ENCODE measurements at places on chromosomes 3 and 15. TPM values are rescaled to one million over a fixed set of nuclear protein-coding genes. Genes with fewer than 3 reads are reported as not detected.

- peaks cover 18% of the 10 kb centered on the region for H3K36me3 ChIP-seq
- DNase-seq, result no peak
These were observed 9.1 kb downstream of the MRPS11 start for GRCh38 chr15:88476635-88477060.

- no peak overlapping the region for H3K27ac ChIP-seq
- H3K36me3 ChIP-seq, result no peaks in the 10 kb centered on the region
- H3K4me3 ChIP-seq, result no peak overlapping the region
- no peaks in the 10 kb centered on the region for H3K27me3 ChIP-seq
- DNase-seq, result no peak
- H3K4me1 ChIP-seq, result peaks cover 23% of the 10 kb centered on the region
These were observed 35.3 kb downstream of the TSPAN3 start for GRCh38 chr15:77035584-77035983.

DNA sequence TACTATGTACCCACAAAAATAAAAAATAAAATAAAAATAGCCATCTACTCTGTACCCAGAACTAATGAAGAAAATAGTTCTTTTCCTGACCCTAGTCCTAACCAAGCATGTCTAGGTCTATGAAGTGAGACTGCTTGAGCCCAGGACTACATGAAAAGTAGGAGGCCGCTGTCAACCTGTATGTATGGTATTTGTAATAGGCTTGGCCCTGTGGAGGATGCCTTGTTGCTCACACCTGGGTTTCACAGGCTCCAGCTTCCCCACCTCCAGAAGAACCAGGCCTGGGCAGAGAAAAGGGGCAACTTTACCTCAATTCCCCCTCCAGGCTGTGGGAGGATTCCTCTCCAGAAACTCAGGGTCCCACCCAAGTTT lies 6.8 kb upstream of the PKM start:
- H3K36me3 ChIP-seq, result peaks cover 4% of the 10 kb centered on the region
- no peak for DNase-seq
- no peaks in the 10 kb centered on the region for H3K27me3 ChIP-seq
- peaks cover 46% of the 10 kb centered on the region for H3K4me1 ChIP-seq
- H3K4me3 ChIP-seq, result peak overlapping the region; percentile 79
- peak overlapping the region; percentile 99 for H3K27ac ChIP-seq

DNA sequence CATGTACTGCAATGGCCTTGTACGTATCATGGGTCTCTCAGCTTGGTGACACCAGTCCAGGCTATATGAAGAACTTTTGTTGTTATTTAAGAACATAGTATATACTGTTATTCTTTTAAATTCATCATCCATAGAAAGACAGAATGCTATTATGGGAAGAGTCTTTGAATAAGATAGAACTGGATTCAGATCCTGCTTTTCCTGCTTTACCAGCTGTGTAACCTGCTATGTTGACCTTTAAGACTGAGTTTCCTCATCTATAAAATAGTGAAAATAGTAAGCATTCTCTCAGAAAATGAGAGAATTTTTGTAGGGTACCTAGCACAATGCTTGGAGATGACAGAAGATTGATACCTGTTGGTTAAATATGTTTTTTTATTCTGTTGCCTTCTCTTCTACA lies 204.1 kb upstream of the TBL1XR1 start:
- no peaks in the 10 kb centered on the region for H3K36me3 ChIP-seq
- H3K27me3 ChIP-seq, result peaks cover 2% of the 10 kb centered on the region
- no peak overlapping the region for H3K27ac ChIP-seq

DNA sequence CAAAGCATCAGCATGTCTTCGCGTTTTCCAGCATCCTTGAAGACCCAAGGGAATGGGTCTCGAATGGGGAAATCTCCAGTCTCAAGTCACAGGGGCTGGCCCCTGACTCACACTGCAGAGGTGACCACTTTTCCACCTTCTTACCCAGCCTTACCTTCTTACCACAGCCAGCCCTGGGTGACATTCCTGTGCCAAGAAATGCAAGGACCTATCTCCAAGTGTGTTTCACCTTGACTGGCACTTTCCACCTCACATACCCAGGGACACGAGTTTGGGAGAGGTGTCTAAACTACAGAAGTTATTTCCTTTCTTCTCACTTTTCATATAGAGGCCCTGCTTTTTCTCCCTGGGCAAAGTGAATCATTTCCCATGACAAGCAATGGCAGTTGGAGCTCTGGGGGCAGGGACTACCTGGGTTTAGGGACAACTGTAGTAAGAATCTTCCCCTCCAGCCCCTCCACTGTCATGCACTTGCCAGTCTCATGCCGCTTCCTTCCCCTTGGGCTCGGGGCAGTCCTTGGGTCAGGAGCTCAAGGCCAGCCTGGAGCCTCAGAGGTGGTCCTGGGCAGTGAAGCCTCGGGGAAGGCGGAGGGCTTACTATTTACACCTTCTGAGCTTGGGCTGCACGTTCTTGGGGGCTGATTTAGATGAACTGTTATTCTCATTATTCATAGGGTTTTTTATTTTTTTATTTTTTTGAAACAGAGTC lies 16.8 kb downstream of the PAQR5 start:
- H3K27me3 ChIP-seq, result peaks cover 24% of the 10 kb centered on the region
- H3K4me3 ChIP-seq, result no peak overlapping the region
- H3K27ac ChIP-seq, result no peak overlapping the region
- no peaks in the 10 kb centered on the region for H3K36me3 ChIP-seq
- peak; percentile 6 for DNase-seq
- H3K4me1 ChIP-seq, result no peaks in the 10 kb centered on the region

DNA sequence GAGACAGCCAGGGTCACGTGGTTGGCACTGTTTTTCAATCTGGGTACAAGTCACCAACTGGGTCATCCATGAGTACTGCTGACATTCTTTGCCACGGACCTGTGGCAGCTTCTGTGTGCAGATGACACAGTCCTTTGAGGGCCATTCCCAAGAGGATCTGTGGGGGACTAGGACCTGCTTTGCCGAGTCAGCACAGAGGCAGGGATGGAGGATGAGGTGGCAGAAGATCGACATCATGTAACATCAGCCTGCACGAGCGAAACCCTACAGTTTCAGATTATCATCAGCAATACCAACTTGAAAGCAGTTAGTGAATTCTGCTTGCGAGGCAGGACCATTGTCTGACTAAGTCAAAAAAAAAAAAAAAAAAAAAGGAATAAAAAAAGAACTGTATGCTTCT lies 227.7 kb downstream of the FOXP1 start:
- no peak overlapping the region for H3K27ac ChIP-seq
- no peak for DNase-seq
- H3K27me3 ChIP-seq, result no peaks in the 10 kb centered on the region
- H3K4me3 ChIP-seq, result no peak overlapping the region

- no peaks in the 10 kb centered on the region for H3K27me3 ChIP-seq
- H3K4me1 ChIP-seq, result no peaks in the 10 kb centered on the region
- no peak overlapping the region for H3K4me3 ChIP-seq
- no peak overlapping the region for H3K27ac ChIP-seq
These were observed 276.1 kb upstream of the LRRC3B start for GRCh38 chr3:26346497-26346896.

GRCh38 chr3:100088735-100089368 lies 25.4 kb downstream of the FILIP1L start:
- peak overlapping the region; percentile 52 for H3K4me3 ChIP-seq
- peaks cover 24% of the 10 kb centered on the region for H3K4me1 ChIP-seq
- DNase-seq, result no peak
- peaks cover 8% of the 10 kb centered on the region for H3K36me3 ChIP-seq

DNA sequence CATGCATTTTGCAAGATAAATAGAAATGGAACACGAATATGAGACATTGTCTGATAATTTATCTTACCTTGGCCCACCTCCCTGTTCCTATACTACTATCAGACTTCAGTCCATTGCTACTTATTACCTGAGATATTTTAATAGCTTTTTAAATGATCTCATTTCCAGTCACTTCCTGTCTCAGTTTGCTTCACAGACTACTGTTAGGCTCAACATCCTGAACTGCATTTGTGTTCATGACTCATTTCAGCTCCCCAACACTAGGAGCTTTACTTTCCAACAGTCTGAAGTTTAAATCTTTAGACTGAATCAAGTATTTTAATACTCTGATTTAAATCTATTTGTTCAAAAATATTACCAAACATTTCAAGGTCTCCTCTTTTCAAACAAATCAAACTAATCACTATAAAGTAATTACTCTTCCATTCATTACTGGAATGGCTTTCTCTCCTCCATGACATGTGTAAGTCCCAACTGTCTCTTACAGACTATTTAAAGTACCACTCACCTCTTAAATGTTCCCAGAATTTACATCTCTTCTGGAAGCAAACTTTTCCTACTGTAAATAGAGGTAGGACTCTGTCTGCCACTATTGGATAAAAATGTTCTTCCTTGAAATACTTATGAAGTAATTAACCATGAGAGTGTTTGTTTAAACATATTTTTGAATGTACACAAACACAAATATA lies 1277.6 kb downstream of the ZPLD1 start:
- no peaks in the 10 kb centered on the region for H3K27me3 ChIP-seq
- no peak overlapping the region for H3K4me3 ChIP-seq
- H3K4me1 ChIP-seq, result no peaks in the 10 kb centered on the region
- no peaks in the 10 kb centered on the region for H3K36me3 ChIP-seq
- H3K27ac ChIP-seq, result no peak overlapping the region

GRCh38 chr3:55579496-55579895 lies 92.4 kb upstream of the WNT5A start:
- no peak overlapping the region for H3K27ac ChIP-seq
- no peaks in the 10 kb centered on the region for H3K27me3 ChIP-seq
- H3K4me1 ChIP-seq, result no peaks in the 10 kb centered on the region

DNA sequence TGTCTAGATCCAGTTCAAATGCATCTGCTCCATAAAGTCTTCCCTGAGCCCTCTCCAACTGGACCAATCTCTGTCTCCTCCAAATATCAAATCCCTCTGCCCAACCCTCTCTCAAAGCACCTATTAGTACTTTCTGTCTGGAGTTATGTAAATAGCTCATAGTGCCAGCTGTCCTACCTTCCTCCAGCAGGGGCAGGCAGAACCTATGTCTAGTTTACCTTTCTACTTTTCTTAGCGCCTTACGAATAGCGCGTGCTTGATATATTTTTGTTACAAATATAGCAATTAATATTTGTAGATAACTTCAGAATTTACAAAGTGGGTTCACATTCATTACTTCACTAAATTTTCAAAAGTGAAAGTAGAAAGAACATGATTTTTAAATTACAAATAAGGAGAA lies 14.0 kb upstream of the CCDC80 start:
- DNase-seq, result no peak
- no peaks in the 10 kb centered on the region for H3K4me1 ChIP-seq
- no peaks in the 10 kb centered on the region for H3K36me3 ChIP-seq
- H3K4me3 ChIP-seq, result no peak overlapping the region
- H3K27ac ChIP-seq, result no peak overlapping the region

DNA sequence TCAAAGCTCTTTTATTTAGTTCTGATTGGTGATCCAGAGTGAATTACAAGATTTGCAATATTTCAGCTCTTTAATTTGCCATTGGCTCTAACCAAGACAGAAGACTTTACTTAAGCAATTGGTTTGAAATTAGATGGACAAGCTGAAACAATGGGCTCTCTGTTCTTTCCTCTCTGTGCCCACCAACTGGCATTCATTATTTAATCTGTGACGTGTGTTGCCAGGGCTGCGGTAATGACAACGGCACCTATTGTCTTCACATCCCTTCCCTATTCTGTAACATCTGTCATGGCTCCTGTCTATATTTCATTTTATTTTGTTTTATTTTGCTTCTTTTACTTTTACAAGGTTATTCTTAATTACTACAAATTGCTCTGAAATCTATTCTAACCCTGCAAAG lies 33.9 kb downstream of the PLD1 start:
- H3K36me3 ChIP-seq, result no peaks in the 10 kb centered on the region
- H3K27ac ChIP-seq, result no peak overlapping the region
- DNase-seq, result no peak
- no peak overlapping the region for H3K4me3 ChIP-seq
- peaks cover 3% of the 10 kb centered on the region for H3K4me1 ChIP-seq
- no peaks in the 10 kb centered on the region for H3K27me3 ChIP-seq

- DNase-seq, result no peak
- H3K4me1 ChIP-seq, result peaks cover 34% of the 10 kb centered on the region
- H3K27ac ChIP-seq, result peak overlapping the region; percentile 34
- peaks cover 23% of the 10 kb centered on the region for H3K36me3 ChIP-seq
- H3K27me3 ChIP-seq, result no peaks in the 10 kb centered on the region
These were observed 75.3 kb downstream of the RFX7 start for GRCh38 chr15:56168394-56168793.

DNA sequence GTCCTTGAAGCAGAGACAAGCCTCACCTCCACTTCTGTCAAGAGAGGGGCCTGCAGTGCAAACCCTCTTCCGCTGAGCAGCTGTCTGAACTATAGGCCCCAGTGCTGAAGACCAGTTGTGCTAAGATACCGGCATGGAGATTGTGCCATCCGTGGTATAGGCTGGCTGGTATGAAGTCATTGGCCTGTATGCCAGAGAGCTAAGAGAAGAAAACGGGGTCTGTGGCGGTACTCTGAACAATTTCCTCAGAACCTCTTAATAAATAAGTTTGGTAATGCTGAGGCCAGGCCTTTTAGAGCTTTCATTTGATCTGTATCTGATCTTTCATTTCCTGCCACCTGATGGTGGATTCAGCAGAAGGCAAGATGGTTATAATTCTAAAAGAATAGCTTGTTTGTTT lies 123.0 kb downstream of the LRIG1 start:
- peaks cover 5% of the 10 kb centered on the region for H3K4me1 ChIP-seq
- no peak for DNase-seq
- no peaks in the 10 kb centered on the region for H3K27me3 ChIP-seq
- H3K36me3 ChIP-seq, result peaks cover 22% of the 10 kb centered on the region
- H3K4me3 ChIP-seq, result no peak overlapping the region
- peak overlapping the region; percentile 56 for H3K27ac ChIP-seq

DNA sequence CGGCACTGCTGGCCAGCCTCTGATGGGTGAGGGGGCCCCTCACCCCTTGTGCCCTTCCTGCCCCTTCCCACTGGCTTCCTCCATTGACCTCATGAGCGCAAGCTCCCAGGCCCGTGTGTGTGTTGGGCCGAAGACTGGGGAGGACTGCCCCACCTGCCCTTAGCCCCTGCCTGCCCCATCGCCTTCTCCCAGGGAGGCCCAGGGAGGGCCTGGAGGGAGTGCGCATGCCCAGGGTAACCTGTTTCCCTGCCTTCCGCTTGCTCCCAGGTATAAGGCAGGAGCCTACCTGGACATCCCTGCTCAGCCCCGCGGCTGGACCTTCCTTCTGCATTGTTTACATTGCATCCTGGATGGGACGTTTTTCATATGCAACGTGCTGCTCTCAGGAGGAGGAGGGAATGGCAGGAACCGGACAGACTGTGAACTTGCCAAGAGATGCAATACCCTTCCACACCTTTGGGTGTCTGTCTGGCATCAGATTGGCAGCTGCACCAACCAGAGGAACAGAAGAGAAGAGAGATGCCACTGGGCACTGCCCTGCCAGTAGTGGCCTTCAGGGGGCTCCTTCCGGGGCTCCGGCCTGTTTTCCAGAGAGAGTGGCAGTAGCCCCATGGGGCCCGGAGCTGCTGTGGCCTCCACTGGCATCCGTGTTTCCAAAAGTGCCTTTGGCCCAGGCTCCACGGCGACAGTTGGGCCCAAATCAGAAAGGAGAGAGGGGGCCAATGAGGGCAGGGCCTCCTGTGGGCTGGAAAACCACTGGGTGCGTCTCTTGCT lies 8.8 kb downstream of the DLL4 start:
- no peak for DNase-seq
- H3K36me3 ChIP-seq, result no peaks in the 10 kb centered on the region
- H3K4me1 ChIP-seq, result peaks cover 15% of the 10 kb centered on the region
- H3K27me3 ChIP-seq, result peaks cover 10% of the 10 kb centered on the region
- no peak overlapping the region for H3K4me3 ChIP-seq

Gene SCG5
- total RNA-seq, result 3.8 TPM

Gene LSM3
- 15.2 TPM for total RNA-seq

Gene GOLGA6L4
- 2.7 TPM for total RNA-seq

Gene TMCO5A
- not detected for total RNA-seq

Gene CASR
- not detected for total RNA-seq

Gene GOLGA8J
- not detected for total RNA-seq

Gene LPP
- total RNA-seq, result 52.7 TPM

Gene CD200R1
- 8.3 TPM for total RNA-seq

Gene A4GNT
- not detected for total RNA-seq

Gene FEZF2
- not detected for total RNA-seq
